Hepatocyte (in vitro differentiated cells): ENCODE measurements at places on chromosomes 13 and 19. TPM values are rescaled to one million over a fixed set of nuclear protein-coding genes. Genes with fewer than 3 reads are reported as not detected.

Gene SIGLEC10
- total RNA-seq: 1.0 and 1.6 TPM in 2 replicates

Gene FUT2
- total RNA-seq: 12.4 and 13.4 TPM in 2 replicates

Gene SGCG
- 3.1 and 4.1 TPM in 2 replicates for total RNA-seq

Gene RNF17
- total RNA-seq: not detected in 2 replicates

Gene ACP5
- total RNA-seq: 16.6 and 18.1 TPM in 2 replicates

Gene FCAR
- total RNA-seq: not detected in 2 replicates

Gene ATP11A
- total RNA-seq: 21.9 and 30.8 TPM in 2 replicates

Gene BST2
- total RNA-seq: 43.2 and 50.1 TPM in 2 replicates

Gene STOML3
- total RNA-seq: not detected in 2 replicates

Gene IGFL1
- total RNA-seq: not detected in 2 replicates

Gene UGGT2
- 59.2 and 60.3 TPM in 2 replicates for total RNA-seq

Gene PPP5C
- 48.6 and 51.2 TPM in 2 replicates for total RNA-seq

GRCh38 chr13:79671420-79671819 lies 190.5 kb downstream of the NDFIP2 start:
- DNase-seq: no peak

DNA sequence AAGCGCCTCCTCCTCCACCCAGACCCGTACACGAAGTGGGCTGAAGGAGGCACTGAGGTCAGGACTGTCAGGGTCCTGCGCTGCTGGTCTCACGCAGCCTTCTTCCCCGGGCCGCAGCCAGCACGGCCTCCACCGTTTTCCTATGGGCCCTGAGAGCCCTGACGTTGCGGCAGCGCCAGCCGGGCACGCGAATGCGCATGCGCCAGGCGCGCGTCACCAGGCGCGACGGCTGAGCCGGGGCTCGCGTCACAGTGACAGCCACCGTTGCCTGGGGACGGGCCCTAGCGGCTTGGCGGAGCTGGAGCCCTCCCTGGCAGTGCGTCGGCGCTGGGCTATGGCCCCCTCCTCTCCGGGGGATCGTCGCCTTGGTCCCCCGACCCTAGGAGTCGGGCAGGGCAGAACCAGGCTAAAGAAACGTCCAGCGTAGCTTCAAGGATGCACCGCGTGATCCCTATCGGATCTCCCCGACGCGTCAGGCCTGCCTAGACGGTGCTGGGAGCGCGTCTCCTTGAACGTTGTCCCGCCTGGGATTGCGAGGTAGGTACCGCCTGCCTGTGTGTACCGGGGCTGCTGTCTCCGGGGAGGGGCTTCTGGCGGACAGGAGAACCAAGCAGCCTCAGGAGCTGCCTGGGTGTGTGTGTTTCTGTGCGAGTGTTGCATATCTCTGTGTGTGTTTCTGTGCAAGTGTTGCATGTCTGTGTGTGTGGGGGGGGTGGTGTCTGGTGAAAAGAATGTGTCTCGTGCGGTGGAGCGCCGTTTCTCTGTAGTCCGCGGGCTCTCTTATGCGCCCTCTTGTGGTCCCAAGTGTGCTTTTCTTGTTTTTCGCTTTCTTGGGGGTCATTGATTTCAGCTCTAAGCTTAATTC lies 43.2 kb downstream of the ZNF571 start:
- no peak for DNase-seq

- DNase-seq: no peak
Observed at GRCh38 chr13:28455580-28456194, 39.2 kb downstream of the FLT1 start.

DNA sequence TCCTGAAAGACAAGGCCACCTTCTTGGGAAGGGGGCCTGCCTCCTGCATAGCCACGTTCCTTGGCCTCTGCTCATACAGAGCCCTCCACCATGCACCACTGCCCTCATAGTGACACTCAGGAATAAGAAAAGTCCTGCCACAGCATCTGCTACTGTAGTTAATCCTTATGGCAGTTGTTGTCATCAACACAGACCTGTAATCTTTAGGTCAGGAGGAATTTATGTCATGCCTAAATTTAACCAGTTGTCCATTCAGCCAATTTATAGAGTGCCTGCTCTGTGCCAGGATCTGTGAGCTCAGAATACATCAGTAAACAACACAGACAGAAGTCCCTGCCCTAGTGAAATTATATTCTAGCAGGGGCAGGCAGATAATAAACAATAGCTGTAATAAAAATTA lies 44.4 kb downstream of the FAM124A start:
- no peak for DNase-seq

GRCh38 chr13:95155504-95155903 lies 145.7 kb downstream of the ABCC4 start:
- no peak for DNase-seq

GRCh38 chr19:6589711-6590257 lies 1.2 kb downstream of the CD70 start:
- DNase-seq: no peak

DNA sequence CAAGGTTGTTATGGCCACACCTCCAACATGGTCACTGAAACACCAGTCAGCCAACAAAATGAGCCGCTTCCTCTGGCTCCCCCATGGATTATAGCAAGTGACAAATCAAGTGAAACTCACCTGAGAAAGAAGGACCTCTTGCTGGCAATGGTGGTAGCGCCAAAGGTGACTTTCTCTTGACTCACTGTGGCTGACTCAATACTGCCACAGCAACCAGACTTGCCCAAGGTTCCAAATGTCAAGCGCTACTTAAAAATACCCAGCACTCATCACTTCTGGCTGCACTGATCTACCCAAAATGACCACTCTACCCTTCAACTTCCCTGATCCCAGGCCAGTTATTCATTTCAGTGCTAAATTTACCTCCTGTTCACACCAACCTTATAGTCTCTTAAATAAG lies 495.5 kb downstream of the FOXO1 start:
- DNase-seq: no peak

- no peak for DNase-seq
Observed at GRCh38 chr13:47896546-47896945, 104.5 kb downstream of the SUCLA2 start.

GRCh38 chr13:36344886-36345437 lies 1.2 kb downstream of the SPART start:
- DNase-seq: peak; percentile 19

DNA sequence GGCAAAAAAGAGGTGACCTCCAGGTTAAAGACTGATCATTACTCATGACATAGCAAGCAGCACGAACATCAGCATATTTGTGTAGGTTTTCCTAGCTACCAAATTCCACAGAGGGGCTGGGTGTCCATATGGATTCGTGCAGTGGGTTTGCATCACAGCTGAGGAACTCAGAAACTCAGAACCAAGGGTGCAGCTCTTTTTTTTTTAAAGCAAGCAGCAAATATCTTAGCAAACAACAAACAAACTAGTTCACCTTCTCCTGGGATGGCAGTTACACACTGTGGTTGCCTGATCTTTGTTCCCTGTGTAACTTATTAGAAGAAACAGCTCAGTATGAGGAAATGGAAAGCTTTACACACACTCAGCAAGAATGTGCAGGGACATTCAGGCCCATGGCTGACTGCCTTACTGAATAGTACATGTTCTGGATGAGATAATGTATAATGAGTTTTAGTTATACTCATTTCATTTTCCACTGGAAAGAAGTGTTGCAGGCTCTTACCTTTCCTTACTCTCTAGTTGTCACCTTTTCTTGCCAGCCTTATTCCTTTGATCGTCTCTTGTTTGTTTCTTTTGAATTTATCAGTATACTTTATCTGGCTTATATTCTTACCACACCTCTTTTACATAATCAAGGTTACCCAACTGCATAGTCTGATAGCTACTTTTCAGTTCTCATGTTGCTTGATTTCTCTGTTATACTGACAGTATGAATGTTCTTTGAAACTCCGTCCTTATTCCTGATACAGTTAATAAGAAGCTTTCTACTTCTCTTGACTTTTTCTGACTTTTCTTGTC lies 4.3 kb downstream of the NDFIP2 start:
- peak; percentile 80 for DNase-seq

DNA sequence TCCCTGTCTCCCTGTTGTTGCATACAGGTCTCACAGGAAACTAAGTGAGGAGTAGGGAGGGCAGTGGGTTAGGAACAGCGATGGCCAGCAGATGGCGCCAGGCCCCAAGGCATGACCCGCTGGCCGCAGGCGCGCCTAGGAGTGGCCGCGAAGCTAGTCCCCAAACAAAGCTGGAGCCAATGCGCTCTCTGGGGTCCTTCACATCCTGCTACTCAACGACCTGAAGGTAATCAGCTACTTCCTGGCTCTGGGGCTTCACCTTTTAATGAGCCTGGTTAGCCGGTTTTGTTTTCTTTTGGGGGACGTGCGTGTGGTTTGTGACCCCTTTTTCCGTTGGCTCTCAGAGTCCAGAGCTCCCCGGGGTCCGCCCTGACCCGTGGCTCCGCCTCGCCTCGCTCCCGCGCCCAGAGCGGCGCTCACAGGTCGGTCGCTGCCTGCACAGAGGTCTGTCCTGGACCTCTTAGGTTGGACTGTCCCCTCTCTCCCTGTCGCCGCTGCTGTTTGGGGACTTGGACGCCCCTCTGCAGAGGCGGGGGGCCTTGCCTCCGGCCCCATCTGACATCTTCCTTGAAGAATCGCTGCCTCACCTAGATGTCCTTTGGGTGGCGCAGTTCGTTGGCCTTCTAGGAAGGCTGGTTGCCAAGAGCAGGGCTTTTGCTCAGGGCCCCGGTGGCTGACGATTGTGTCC lies 62.2 kb upstream of the GTF3A start:
- DNase-seq: peak; percentile 93

- no peak for DNase-seq
Observed at GRCh38 chr13:60134376-60134775, 29.4 kb downstream of the DIAPH3 start.

- DNase-seq: no peak
Observed at GRCh38 chr19:46423188-46423587, 5.5 kb downstream of the PNMA8C start.

DNA sequence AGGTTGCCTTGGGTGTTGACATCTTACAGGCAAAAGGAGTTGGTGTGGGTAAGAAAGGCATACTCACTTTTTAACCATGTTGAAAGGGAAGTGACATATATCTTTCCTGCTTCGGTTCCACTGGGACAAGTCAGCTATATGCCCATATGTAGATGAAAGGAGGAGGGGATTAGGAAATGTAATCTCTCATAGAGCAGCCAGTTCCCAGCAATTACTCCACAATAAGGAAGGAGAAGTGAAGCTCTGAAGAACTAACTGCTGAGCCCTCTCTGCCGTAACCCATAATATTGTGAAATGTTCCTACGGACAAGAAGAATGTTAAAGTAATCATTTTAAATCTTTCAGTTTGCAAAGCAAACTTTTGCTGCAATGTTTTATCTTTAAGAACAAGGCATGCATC lies 82.2 kb downstream of the EDNRB start:
- peak; percentile 17 for DNase-seq

DNA sequence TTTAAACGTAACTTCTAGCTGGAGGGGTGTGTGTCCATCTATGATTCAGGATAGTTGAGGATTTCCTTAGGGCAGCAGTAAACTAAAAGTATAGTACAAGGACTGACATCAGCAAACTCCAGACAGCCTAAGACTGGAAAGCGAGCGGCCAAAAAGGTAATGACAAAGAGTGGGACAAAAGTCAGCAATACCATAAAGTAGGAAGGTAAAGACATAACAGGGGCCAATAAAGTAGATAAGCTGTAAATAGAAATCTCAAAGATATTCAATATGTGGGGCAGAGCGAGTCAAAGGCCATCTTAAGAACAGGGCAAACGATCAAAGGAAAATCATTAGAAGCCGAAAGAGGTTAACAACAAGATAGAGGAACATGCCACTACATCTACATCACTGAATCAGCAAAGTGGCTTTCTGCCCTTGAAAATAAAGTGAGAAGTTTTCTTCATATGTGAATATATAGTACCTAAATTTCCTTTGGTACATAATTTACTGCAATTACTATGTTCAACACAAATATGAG lies 167.2 kb downstream of the DIAPH3 start:
- peak; percentile 8 for DNase-seq

DNA sequence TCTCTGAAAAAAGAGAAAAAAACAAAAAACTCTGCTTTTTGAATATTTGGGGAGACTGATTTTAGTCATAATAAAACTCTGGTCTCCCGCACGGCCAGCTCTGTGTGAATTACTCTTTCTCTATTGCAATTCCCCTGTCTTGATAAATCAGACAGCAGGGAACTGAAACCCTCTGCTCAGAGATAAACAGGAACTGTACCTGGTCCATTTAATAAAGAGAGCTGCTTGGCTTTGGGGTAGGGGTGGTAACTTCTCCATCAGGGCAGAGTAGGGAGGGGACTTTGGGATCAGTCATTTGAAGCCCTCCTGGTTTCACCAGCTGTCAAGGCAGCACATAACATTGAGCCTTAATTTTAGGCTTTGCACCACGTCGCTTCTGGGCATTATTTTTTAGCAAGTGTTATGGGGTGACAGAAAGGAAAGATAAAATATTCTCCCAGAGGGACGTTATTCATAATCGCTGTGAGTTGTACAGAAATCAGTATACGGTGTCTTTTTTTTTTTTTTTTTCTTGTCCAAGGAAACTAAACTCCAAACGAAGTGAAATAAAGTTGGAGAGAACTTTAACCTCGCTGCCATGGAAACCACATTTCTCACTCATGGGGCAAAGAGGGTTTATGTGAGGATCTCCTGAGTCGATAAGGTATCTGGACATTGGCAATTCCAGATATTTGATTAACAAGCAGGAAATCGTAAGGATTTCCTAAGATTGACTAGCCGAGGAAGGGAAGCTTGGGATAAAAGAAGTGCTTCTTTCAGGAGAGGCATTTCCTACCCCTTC lies 99.0 kb upstream of the MRI1 start:
- DNase-seq: peak; percentile 31

DNA sequence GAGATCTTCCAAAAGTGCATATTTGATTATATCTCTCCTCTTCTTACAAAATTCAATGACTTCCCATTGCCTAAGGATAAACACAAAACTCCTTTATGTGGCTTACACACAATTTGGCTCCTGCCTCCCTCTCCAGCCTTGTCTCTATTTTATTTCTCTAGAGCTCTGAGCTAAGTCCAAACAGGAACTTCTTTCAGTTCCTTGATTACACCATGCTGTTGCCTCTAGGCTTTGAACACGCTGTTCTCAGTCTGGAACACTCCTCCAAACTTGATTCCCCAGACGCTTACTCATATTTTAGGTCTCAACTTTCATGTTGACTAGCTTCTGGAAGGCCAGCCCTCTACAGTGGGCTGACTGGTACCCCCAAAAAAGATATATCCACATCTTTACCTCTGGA lies 258.5 kb downstream of the COG6 start:
- DNase-seq: no peak

DNA sequence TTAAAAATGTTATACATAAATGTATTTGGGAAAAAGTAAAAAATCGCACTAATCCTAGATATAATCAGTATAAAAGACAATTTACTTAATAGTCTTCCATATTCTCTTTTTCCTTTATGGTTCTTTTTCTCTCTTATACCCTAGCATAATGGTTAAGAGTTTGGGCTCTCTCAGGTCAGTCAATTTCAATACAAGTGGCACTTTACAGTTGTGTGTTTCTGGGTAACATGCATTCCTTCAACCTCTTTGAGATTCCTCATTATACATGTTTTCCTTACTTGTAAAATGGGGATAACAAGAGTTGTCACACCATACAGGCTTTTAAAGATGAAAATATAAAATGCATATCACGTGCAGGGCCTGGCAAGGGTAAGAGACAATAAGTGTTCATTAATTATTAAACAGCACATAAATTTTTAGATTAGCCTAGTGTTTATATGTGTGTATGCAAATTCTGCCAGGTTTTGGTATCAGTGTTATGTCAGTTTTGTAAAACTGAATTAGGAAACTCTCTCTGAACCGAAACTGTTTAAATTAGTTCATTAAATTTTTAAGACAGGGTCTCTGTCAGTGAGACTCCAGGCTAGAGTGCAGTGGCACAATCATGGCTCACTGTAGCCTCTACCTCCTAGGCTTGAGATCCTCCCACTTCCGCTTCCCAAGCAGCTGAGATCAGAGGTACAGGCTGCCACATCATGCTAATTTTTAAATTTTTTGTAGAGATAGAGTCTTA lies 49.8 kb downstream of the ELF1 start:
- no peak for DNase-seq

GRCh38 chr13:60402022-60402421 lies 5.0 kb downstream of the TDRD3 start:
- peak; percentile 25 for DNase-seq
